Thymus (tissue), 14 donors: ENCODE measurements at places on chromosomes 3 and 15. TPM values are rescaled to one million over a fixed set of nuclear protein-coding genes. Genes with fewer than 3 reads are reported as not detected.

The UPK1B gene
- total RNA-seq = 0.52 TPM

The ADPRH gene
- total RNA-seq = 2.5 TPM

The TM4SF18 gene
- 3.2 TPM for total RNA-seq

The CHST13 gene
- 0.38 TPM for total RNA-seq

The IQCH gene
- total RNA-seq = 1.8 TPM

The ANKUB1 gene
- total RNA-seq = not detected

The LMAN1L gene
- not detected for total RNA-seq

The MED12L gene
- total RNA-seq = 1.7 TPM
